ENCODE measurements at places on chromosomes 7 and 10. TPM values are rescaled to one million over a fixed set of nuclear protein-coding genes. Genes with fewer than 3 reads are reported as not detected.

The PDZD8 gene
- 6.9 TPM for total RNA-seq

The PTPRE gene
- total RNA-seq = 0.52 TPM

The LBX1 gene
- under 0.01 TPM for total RNA-seq

The EVX1 gene
- not detected for total RNA-seq

The GHRHR gene
- not detected for total RNA-seq

The CDK5 gene
- total RNA-seq = 29.6 TPM

The NPY4R gene
- total RNA-seq = not detected

The PUS7 gene
- total RNA-seq = 5.8 TPM

The ZC3HAV1L gene
- total RNA-seq = 3.8 TPM

The GTPBP10 gene
- 26.4 TPM for total RNA-seq

The NXPH1 gene
- total RNA-seq = not detected

The PRPS1L1 gene
- not detected for total RNA-seq

The JCAD gene
- total RNA-seq = 4.3 TPM

The TSPAN15 gene
- 2.1 TPM for total RNA-seq

The PTPN20 gene
- total RNA-seq = 0.09 TPM

The SH2D4B gene
- total RNA-seq = not detected

The ELN gene
- total RNA-seq = 6.5 TPM

The COL1A2 gene
- 4,873 TPM for total RNA-seq

The CRYGN gene
- 0.47 TPM for total RNA-seq

The PTPRN2 gene
- total RNA-seq = 0.34 TPM

The CTNNA3 gene
- not detected for total RNA-seq

The GJC3 gene
- not detected for total RNA-seq

The PIK3CG gene
- not detected for total RNA-seq

The PRTFDC1 gene
- 58.6 TPM for total RNA-seq

The HMX2 gene
- not detected for total RNA-seq
